Lower lobe of right lung (tissue), 2 donors: ENCODE measurements at places on chromosomes 2 and 18. TPM values are rescaled to one million over a fixed set of nuclear protein-coding genes. Genes with fewer than 3 reads are reported as not detected.

LONRF2 gene
- total RNA-seq, result 2.1 TPM

DNA sequence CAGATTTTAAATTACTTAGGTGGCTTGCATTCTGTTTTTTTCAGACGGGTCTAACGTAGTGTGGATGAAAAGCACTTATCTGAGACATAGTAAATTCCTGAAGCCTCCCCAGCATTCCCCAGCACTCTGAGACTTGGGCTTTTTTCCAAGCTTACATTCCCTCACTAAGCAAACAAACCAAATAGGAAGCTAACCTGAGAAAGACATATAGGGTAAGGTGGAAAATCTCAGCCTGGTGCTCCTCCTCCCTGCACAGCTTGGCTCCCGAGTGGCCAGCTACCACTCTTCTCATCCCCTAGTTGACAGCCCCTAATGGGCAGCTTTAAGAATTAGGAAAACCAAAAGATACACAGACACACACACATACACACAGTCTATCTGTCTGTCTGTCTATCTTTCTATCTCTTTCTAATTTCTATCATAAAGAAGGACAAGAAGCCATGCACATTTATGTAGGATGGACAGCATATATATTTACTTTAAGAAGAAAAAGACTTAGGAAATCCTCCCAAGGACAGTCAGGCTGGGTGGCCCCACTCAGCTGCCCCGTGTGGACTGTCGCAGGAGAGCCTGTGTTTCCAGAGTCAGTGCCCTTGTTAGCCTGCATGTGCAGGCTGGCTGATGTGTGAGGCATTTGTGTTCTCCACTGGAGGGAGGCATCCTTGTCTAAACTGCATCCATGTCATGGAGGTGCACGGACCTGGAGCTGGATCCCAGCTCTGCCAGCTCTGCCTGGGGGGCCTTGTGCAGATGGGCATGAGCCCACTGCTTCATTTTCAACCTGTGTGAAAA, 8.2 kb downstream of the CNNM3 start:
- no peak for DNase-seq

GRCh38 chr2:86631846-86632485, 8.3 kb upstream of the RNF103 start:
- DNase-seq, result no peak

DNA sequence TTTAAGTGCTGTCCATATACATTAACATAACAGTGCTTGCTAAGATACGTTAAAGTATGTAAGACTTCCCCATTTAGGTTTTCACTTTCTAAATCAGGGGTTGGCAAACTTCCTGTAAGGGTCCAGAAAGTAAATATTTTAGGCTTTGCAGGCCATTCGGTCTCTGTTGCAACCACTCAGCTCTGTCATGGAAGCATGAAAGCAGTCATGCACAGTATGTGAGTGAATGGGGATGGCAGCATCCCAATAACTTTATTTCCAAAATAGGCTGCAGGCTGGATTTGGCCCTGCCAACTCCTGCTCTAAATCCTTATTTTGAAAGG, 128.7 kb downstream of the PLA2R1 start:
- no peak for DNase-seq

GRCh38 chr2:8244639-8245038, 437.2 kb upstream of the ID2 start:
- DNase-seq, result peak; percentile 73

STPG4 gene
- 0.77 TPM for total RNA-seq

CBLN2 gene
- not detected for total RNA-seq

- DNase-seq, result no peak
Observed at GRCh38 chr2:139000131-139000785, 220.1 kb upstream of the NXPH2 start.

DNA sequence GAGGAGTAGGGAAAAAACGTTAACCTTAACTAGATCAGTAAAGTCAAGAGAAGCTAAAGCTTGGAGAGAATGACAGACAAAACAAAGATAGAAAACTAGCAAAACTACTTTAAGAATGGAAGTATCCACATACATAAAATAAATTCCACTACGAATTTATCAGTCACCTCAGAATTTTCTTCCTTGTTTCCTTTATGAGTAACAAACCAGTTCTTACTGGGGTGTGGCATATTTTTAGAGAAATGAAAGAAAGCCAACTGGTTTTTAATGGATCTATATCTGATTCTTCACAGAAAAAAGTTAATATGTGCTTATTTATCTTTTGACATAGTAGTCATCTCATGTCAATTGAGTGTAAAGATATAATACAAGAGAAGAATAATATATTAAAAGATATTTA, 2033.7 kb upstream of the CELF4 start:
- DNase-seq, result no peak

GRCh38 chr2:171814883-171815282, 79.2 kb downstream of the SLC25A12 start:
- DNase-seq, result no peak

GRCh38 chr2:100580367-100581276, 17.8 kb downstream of the PDCL3 start:
- peak; percentile 70 for DNase-seq

- no peak for DNase-seq
Observed at GRCh38 chr2:144660518-144661316, 140.8 kb upstream of the ZEB2 start.

GRCh38 chr2:215812966-215813365, 200.4 kb downstream of the MREG start:
- no peak for DNase-seq

- DNase-seq, result peak; percentile 35
Observed at GRCh38 chr18:65750389-65751154, at the start of gene CDH7. CDH7 (plus strand) TSS chr18:65751012; CDS start chr18:65762843, 11,831 bp downstream.

- peak; percentile 30 for DNase-seq
Observed at GRCh38 chr2:127609031-127609751, 36.8 kb upstream of the GPR17 start.

FSHR gene
- not detected for total RNA-seq

- no peak for DNase-seq
Observed at GRCh38 chr2:198499539-198499938, 695.1 kb downstream of the PLCL1 start.

ECEL1 gene
- total RNA-seq, result 1.0 TPM

DNA sequence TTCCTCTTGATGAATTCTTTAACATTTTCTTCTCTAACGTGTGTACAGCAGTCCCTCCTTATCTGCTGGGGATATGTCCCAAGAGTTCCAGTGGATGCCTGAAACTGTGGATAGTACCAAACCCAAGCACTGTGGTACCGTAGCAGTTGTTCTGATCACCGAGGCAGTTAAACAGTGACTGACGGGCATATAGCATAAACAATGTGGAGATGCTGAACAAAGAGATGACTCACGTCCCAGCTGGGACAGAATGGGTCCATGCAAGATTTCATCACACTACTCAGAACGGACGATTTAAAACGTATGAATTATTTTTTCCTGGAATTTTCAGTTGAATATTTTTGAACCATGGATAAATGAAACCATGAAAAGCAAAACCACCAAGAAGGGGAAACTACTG, 54.5 kb upstream of the SPAG16 start:
- no peak for DNase-seq

GRCh38 chr2:127047716-127048617, 59.0 kb downstream of the BIN1 start:
- DNase-seq, result peak; percentile 43

GRCh38 chr2:220006152-220006621, 378.8 kb downstream of the SLC4A3 start:
- DNase-seq, result no peak

- DNase-seq, result no peak
Observed at GRCh38 chr2:25707927-25708590, 34.7 kb upstream of the DTNB start.

TYMS gene
- total RNA-seq, result 6.4 TPM

GRCh38 chr2:24981411-24982136, 9.8 kb upstream of the DNAJC27 start:
- no peak for DNase-seq

SFTPB gene
- total RNA-seq, result 12,584 TPM

- no peak for DNase-seq
Observed at GRCh38 chr2:202721621-202722020, 86.9 kb downstream of the FAM117B start.

DNA sequence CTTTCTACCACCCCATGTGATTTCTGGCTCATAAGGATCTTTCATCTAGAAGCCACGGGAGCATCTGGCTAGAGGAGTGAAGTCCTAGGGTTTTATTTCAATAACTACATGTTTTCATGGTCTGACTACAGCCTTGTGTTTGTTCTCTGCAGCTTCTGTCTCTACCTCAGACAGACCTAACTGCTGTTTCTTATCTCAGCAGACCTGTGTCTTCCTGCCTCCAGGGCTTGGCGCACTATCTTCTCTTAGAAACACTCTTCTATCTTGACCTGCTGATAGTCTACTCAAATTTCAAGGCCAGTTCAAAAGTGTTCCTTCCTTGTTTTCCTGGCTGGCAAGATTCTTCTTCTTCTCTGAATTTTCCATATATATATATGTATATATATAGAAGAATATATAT, 11.0 kb upstream of the TRIB2 start:
- DNase-seq, result no peak

SLC8A1 gene
- total RNA-seq, result 58.5 TPM

GRCh38 chr18:9206421-9206820, 69.8 kb downstream of the ANKRD12 start:
- no peak for DNase-seq

- no peak for DNase-seq
Observed at GRCh38 chr2:7510353-7510752, 593.1 kb downstream of the RNF144A start.

DNA sequence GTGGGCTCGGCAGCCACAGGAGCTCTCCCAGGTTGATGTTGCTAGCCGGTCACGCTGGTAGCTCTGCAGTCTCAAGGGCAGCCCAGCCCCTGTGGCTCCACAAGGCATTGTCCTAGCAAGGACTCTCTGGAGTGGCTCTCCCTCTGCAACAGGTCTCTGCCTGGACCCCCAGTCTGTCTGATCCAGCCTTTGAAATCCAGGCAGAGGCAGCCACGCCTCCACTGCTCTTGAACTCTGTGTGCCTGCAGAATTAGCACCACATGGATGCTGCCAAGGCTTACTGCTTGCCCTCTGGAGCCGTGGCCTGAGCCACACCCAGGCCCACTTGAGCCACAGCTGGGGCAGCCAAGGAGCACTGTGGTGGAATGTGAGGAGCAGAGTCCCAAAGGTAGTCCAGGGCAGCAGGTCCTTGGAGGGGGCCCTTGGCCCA, 43.0 kb upstream of the FAHD2A start:
- DNase-seq, result no peak

GRCh38 chr2:220574038-220574437, 946.6 kb downstream of the SLC4A3 start:
- no peak for DNase-seq

COBLL1 gene
- 89.4 TPM for total RNA-seq

GKN1 gene
- not detected for total RNA-seq

ZSWIM2 gene
- total RNA-seq, result not detected

- DNase-seq, result no peak
Observed at GRCh38 chr2:185970148-185970852, 231.7 kb downstream of the FSIP2 start.

B3GNT7 gene
- 80.0 TPM for total RNA-seq

LIPG gene
- 3.7 TPM for total RNA-seq

- no peak for DNase-seq
Observed at GRCh38 chr2:10362096-10362897, 59.6 kb downstream of the HPCAL1 start.

DNA sequence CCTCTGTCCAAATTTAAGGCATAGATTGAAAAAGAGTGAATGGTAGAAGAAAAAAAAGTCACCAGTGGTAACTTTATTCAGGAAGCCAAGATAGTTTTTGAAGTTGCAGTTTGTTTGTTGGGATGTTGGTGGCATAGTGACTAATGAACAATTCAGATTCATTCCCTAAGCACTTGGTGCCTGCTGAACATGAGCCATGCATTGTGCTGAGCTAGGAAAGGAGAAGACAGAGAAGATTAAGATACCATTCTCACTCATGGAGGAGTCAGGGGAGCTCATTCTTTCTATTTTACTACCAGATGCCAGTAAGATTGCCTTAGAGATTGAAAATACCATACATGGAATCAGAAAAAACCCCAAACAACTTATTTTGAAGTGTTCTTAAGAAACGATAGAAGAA, 25.1 kb downstream of the MEIS1 start:
- no peak for DNase-seq

GRCh38 chr2:219119422-219120043, 41.1 kb downstream of the NHEJ1 start:
- peak; percentile 77 for DNase-seq

C2orf15 gene
- total RNA-seq, result 1.5 TPM

ONECUT2 gene
- total RNA-seq, result 0.03 TPM

GRCh38 chr2:225037415-225038230, 4.6 kb downstream of the DOCK10 start:
- no peak for DNase-seq

FRZB gene
- 2.9 TPM for total RNA-seq

CIDEA gene
- not detected for total RNA-seq

TMEM247 gene
- not detected for total RNA-seq

SLC23A3 gene
- 3.4 TPM for total RNA-seq

CFAP221 gene
- total RNA-seq, result 33.9 TPM

- no peak for DNase-seq
Observed at GRCh38 chr2:228688007-228688645, 506.6 kb upstream of the SPHKAP start.

POMC gene
- 3.9 TPM for total RNA-seq

DNA sequence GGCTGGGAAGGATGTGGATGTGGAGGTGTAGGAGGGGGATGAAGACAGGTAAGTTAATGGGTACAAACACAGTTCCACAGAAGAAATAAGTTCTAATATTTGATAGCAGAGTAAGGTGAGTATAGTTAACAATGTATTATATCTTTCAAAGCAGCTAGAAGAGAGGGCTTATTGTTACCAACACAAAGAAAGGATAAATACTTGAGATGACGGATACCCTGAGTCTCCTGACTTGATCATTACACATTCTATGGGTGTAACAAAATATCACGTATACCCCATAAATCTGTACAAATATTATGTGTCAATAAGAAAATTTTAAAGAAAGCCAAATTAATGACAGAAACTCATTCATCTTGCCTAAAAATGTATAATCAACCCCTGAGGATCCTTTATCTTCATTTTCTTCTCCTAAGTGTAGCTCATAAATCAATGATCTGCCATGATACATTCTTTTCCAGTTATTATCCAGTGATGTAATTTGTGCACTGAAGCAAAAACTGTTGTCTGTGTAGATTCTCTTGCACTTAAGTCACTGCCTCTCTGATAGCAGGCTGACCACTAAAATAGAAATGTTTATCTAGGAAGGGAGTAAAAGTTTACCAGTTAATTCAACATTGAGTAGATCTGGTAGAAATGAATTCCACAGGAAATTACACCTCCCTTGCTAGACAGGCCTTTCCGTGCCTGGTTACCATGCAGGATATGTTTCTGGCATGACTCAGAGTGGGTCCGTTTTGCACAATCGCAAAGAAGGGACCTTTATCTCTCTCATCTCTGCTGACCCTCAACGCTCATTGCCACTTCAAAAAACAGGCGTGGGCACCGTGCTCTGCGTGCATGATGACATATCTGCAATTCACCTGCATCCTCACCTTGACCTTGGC, 249.7 kb upstream of the NCKAP5 start:
- DNase-seq, result no peak

LDAH gene
- 18.3 TPM for total RNA-seq

GRCh38 chr18:30150586-30151250, 891.8 kb downstream of the DSC3 start:
- no peak for DNase-seq

SERPINB11 gene
- 0.77 TPM for total RNA-seq

TEKT4 gene
- 3.4 TPM for total RNA-seq
